T-helper 2 cell (primary cell): ENCODE measurements at places on chromosomes 3 and 15.

- no peak for DNase-seq
Observed at GRCh38 chr3:110569073-110569472, 502.5 kb upstream of the NECTIN3 start.

- no peak for DNase-seq
Observed at GRCh38 chr3:17759901-17760300, 17.5 kb upstream of the TBC1D5 start.

- no peak for DNase-seq
Observed at GRCh38 chr15:72236381-72237003, 5.5 kb upstream of the PKM start.

GRCh38 chr3:124631727-124632126 lies 98.5 kb upstream of the UMPS start:
- no peak for DNase-seq

- DNase-seq, result no peak
Observed at GRCh38 chr3:8524656-8525399, 23.2 kb downstream of the LMCD1 start.

DNA sequence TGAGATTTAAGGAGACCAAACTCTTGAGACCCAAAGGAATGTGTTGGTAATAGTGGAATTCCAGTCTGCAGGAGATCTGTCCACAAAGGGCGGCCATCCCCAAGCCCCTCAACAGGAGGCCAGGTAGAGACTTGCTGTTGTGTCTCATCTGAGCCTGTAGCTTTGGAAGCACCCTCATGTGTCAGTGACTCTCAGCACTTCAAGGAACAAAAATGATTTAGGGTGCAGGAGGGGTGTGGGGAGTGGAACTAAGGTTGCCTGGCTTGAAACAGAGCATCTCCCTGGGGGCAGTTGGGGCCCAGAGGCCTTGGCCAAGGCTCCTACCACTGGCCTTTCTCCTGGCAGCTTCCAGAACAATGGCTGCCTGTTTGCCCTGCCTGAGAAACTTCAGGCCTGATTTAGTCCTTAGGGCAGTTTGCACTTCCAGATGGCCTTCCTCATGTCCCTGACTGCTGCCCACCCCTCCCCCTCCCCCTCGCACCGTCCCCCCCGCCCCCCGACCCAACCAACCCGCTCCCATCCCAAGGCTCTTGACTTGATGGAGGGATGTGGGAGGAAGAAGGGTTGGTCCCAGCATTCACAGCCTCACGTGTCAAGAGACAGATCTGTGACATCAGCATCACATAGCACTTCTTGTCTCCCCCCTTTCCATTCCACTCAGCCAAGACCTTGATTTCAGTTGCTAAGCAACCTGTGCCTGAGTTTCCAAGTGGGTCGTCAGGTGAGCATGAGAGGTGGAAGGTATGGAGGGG lies 77.1 kb downstream of the CORO2B start:
- no peak for DNase-seq

- DNase-seq, result no peak
Observed at GRCh38 chr15:64522226-64522823, 61.9 kb downstream of the ZNF609 start.

- no peak for DNase-seq
Observed at GRCh38 chr3:47073685-47074084, 90.2 kb downstream of the SETD2 start.

GRCh38 chr15:51097553-51098330 lies 3.0 kb upstream of the TNFAIP8L3 start:
- DNase-seq, result no peak

- no peak for DNase-seq
Observed at GRCh38 chr3:43035801-43036365, 56.8 kb downstream of the GASK1A start.

DNA sequence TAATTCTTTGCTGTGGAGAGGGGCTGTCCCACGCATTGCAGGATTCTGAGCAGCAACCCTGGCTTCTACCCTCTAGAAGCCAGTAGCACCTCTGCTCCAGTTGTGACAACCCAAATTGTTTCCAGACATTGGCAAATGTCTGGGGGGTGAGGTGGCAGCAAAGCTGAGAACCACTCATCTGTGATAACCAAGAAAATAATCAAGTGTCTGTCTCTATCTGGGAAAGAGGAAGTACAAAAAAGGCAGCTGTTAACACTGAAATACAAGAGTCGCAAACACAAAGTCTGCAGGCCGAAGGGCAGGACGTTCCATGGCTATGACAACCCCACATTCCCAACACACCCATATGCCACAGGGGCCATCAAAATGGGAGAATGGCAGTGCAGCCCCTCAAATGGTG lies 42.2 kb upstream of the GNB5 start:
- DNase-seq, result no peak

GRCh38 chr3:98626151-98626550 lies 32.7 kb upstream of the CPOX start:
- no peak for DNase-seq

- DNase-seq, result no peak
Observed at GRCh38 chr15:77584201-77584600, 48.5 kb downstream of the LINGO1 start.

DNA sequence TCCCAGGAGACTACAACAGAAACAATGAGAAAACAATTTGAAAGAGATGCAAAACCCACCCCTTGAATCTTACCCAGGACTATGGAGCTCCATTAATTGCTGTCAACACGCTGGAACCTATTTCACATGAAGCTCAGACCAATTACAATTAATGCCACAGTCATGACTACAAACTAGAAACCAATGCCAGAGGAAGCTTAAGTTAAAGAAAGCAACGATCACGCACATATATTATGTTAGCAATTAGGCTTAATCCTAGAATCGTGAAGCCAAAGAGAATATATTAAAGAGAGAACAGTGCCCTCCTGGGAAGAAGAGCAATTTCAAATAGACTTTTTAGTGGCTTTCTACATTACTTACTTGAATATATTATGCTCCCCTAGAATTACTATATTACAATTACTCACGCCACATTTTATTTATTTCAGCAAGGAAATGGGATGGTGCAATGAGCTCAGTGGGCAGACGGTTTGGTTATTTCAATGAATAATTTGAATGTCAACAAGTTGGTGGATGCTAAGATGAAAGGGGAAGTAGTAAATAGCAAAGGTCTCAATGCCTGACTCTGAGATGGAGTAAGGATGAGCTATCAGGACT lies 125.5 kb downstream of the GREM1 start:
- DNase-seq, result no peak

DNA sequence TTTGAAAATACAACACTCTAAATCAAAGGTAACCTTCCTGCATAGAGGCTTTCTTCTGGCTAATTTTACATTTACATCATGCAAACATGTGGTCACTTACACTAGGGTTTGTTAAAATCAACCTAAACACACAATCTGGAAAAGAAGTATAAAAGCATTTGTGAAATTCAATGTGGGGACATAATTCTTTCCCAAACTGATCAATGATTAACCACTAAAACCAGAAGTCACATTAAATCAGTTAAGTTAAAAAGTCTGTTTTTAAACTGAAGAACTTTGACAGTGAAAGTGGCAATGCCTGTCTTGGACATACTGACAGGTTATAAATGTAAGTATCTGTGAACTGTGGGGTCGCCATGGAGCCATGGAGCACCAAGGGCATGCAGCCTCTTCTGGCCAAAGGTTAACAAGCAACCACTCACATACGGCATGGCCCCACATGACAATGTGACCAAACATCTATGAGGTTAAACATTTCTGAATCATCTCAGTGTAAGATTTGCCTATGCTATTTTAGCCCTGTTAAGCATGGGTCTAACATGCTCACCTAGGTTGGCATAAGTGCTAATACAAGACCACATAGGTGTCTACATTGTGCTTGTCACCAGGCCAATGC lies 278.2 kb downstream of the CTNNB1 start:
- DNase-seq, result no peak

DNA sequence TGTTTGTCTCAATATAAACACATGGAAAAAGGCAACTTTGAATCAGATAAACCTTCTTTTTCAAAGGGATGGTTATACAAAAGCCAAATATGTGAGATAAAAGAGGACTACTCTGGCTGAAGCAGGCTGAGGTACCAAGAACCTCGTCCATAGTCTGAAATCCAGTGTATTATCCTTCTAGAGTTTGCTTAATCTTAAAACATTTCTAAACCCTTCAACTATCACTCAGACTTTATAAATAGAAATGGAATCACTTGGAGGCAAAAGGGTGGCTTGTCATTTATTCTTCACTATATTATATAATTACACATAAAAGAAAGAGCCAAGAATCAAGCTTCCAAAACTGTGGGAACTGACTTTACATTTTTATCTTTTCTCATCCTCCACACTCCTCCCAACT lies 303.6 kb downstream of the PLCL2 start:
- no peak for DNase-seq
